ENCODE measurements at places on chromosomes 16 and 17.

GRCh38 chr17:15509095-15509494 lies 41.7 kb upstream of the CDRT4 start:
- DNase-seq: no peak

GRCh38 chr17:50279181-50279526 lies 4.9 kb downstream of the TMEM92 start:
- DNase-seq: no peak

GRCh38 chr17:19551591-19552148 lies 18.0 kb downstream of the SLC47A1 start:
- no peak for DNase-seq

DNA sequence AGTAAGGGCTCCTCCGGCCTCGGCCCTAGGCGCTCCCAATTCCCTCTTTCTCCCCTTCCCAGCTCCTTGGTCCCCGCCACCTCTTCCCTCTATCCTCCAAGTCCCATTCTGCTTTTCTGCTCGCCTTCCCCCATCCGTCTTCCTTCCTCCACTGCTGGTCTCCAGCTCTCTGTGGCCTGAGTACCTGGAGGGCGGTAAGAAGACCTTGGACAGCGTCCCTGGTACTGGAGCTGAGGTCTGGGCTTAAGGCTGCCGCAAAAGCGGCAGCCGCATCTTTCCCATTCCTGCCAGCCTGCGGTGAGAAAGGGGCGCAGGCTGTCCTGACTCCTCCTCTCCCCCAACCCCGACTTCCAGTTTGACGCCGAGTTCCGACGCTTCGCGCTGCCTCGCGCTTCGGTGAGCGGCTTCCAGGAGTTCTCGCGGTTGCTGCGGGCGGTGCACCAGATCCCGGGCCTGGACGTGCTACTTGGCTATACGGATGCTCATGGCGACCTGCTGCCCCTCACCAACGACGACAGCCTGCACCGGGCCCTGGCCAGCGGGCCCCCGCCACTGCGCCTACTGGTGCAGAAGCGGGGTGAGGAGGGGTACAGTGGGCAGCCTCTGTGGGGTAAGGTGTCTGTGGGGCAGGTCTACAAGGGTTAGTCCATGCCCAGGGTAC lies 471 bp downstream of the PARD6A start:
- no peak for DNase-seq

GRCh38 chr17:68576811-68577496 lies 24.2 kb downstream of the FAM20A start:
- no peak for DNase-seq

GRCh38 chr16:2778630-2778958 lies 1.5 kb upstream of the ELOB start:
- DNase-seq: no peak

DNA sequence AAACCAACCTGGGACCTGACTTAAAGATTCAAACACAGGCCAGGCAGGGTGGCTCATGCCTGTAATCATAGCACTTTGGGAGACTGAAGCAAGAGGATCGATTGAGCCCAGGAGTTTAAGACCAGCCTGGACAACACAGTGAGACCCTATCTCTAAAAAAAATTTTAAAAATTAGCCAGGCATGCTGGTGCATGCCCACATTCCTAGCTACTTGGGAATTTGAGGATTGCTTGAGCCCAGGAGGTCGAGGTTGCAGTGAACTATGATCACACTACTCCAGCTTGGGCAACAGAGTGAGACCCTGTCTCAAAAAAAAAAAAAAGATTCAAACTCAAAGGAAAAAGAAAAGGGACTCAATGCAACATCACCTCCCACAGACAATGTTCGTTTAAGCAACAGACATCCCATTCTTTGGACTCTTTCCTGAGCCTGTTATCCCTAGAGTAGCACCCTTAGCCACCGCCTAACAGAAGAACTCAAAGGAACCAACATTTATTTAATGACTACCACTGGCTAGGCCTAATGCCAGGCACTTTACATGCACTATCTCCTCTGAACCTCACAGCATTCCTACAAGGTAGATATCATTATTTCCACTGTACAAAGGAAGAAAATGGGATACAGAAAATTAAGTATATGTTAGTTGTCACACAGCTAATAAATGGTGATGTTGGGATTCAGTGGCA lies 12.7 kb downstream of the MYO18A start:
- DNase-seq: no peak

DNA sequence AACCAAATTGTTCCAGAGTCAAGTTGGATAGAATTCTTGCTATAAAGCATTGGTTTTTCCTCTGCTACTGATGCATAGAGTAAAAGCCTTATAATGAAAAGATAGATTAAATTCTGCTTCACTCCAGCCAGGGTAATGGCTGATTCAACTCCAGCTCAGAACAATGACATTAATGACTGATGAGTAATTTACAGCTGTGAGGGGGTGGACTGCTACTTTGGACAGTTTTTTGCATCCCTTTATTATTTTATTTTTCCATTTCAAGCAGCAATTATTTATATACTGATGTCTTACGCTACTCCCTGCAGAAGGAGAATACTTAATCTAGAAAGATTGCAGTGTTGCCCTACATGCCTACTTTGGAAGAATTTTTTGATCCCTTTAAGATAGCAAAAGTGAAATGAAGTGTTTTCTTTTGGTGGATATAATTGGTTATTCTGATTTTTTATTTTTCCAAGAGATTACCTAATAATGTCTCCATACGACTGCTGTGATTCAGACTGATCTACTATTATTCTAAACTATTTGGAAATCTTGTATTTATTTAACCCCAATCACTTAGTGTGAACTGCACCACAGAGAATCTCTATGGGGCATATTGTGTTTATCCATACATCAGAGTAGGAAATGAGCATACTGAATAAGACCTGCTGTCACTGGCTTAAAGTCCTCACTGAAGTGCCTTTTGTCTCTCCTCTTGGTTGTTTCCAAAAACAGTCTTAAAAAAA lies 149.5 kb downstream of the TRIM37 start:
- no peak for DNase-seq

DNA sequence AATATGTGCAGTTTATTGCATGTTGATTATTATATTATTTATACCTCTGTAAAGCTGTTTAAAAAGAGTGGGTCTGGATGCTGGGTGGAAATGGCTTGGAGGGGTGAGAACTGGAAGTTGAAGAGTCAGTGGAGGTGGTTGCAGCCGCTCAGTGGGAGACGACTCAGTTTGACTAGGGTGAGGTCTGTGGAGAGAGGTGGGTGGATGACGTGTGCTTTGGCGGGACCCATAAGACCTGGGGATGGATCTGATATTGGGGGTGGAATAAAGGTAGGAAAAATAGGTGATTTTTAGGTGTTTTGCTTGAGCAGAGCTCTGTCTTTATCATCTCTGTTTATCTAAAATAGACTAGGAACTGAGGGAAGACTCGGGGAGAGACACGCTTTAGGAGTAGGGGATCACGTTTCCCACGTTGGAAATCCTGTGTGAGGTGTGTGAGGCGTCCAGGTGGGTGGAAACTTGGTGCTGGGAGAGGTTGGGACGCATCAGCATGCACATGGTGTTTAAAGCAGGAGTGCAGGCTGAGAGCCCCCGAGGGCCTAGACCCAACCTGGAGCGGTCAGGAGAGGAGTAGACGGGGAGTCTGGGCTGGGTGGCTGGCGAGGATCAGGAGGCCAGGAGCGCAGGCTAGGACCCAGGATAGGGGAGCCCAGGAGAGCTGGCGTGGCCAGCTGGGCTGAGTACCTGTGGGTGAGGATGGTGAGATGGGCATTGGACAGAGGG lies 17.2 kb downstream of the NT5M start:
- no peak for DNase-seq

GRCh38 chr17:20214794-20215193 lies 205.6 kb downstream of the SPECC1 start:
- no peak for DNase-seq

DNA sequence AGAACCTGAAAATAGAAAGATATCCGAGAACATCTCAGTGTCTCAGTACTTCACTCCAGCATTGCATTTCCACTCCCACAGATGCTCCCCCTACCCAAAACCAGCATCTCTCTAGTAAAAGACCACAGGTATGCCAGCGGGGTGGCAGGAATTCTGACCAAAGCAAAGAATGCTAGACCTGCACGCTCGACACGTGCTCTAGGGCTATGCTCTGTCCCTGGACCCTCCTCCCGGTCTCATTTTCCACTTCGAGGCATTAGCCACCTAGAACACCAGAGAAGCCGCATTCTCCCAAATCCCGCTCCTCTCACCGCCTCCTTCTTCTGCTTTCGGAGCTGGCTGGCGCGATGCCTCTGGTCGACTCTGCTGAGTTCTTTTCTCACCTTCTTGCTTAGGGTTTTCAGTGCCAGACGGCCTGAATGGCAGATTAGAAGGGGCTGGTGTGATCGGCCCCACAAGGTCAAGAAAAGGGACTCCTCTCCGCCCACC lies 487 bp downstream of the TSR1 start:
- no peak for DNase-seq

GRCh38 chr17:62617894-62618472 lies 9.5 kb upstream of the MRC2 start:
- no peak for DNase-seq

GRCh38 chr17:78415821-78416711 lies 37.6 kb downstream of the PGS1 start:
- DNase-seq: no peak

- no peak for DNase-seq
Measured at GRCh38 chr17:46836500-46836899, 14.9 kb upstream of the WNT9B start.

- no peak for DNase-seq
Measured at GRCh38 chr16:50696126-50696525, 2.7 kb downstream of the NOD2 start.

DNA sequence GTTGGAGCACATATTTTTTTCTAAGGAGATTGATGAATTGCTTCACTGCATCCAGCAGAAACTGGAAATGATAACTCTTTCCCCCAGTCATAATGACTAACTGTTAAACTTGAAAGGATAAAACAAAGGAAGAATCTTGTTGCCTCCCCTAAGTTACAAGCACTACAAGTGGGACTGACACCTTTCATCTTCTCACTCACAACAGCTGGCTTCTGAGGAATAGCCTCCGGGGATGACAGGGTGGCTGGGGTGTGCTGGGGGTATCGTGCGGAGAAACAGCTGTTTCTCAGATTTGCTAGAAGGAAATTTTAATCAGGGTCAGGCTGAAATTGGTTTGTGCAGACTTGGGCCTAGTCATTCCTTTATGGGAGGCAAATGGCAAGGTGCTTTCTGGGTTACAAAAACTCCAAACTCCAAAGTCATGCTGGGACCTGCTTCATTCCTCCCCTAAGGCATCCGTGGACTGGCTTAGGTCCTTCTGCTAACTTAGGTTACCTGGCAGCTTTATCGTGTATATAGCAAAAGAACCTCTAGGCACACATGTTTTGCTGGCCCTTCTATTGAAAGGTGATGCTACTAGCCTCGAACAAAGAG lies 557.2 kb downstream of the TOX3 start:
- DNase-seq: no peak

- DNase-seq: no peak
Measured at GRCh38 chr17:69012895-69013805, 47.6 kb downstream of the ABCA9 start.

DNA sequence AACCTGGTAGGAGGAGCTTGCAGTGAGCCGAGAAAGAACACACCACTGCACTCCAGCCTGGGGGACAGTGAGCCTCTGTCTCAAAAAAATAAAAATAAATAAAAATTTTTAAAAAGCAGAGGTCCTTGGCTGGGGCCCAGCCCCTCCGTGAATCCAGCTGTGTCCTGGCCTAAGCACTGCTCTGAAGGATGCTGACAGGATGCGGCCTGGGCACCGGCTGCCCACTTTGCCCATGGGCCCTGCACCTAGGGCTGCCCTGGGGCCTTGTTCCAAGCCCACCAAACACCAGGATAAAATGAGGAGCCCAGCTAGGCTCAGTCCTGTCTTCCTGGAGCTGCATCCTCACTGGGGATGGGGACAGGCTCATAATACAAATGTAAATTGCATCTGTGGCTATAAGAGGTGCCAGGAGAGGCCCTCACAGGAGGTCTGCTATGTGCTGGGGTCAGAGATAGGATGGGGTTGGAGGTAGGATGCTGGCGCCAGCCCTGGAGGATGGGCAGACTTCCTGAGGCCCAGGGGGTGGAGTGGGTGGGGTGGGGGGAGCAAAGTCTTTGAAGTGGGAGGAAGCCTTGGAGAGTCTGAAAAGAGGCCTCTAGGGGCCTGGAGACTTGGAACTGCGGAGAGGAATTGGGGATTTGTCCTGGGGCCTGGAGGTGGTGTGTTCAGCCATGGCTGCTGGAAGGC lies 6.2 kb downstream of the C16orf89 start:
- DNase-seq: no peak

DNA sequence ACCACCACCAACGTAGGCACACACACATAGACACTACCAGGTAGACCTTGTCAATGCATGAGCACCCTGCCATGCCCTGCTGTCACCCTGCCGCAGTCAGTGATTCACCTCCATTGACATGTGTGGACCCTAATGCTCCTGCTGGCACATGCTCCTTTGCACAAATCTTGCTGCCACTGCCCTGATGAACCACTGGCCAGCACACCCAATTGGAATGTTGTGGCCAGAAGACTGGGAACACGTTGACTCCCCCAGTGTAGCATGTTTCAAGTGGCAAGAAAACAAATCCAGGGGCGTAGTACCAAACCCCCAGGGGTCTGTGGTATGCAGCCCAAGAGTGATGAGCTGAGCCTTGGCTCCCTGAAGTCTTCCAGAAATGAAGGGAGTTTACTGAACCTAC lies 486.4 kb upstream of the KIF2B start:
- DNase-seq: no peak

DNA sequence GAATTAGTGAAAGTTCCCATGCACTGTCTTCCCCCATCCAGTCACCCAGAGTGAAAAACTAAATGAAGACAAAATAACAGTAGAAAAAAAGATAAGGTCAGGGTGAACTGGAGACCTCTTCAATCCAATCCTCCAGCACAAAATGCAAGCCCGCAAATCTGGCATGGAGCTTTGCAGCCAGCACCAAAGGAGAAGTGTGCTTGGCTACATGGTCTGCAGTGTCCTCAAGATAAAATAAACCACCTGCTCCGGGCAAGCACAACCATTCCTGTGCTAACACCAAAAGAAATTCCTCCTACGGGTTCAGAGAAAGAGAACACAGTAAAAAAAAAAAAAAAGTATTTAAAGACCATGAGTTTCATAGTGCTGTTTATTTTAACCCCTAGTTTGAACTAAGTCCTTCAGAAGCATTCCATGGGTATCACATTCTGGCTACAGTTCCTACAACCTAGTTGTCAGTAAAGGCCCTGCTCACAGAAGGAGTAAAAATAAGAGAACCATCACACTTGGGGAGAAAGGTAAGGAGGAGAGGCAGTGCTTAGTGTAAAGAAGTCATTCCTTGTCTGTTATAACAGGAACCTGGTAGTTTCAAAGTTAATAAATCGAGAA lies 109.1 kb downstream of the GAS7 start:
- no peak for DNase-seq

Measured in stimulated activated CD4-positive, alpha-beta T cell treated with anti-CD3 and anti-CD28 coated beads, Interleukin-4, amount 100 ng/mL, for 4 hours (primary cell).